ENCODE measurements at places on chromosomes 2 and 18. TPM values are rescaled to one million over a fixed set of nuclear protein-coding genes. Genes with fewer than 3 reads are reported as not detected.

RAB12 gene
- polyA plus RNA-seq, result 29.9 TPM

MC2R gene
- polyA plus RNA-seq, result not detected

SKA1 gene
- polyA plus RNA-seq, result 3.5 TPM

MERTK gene
- 0.84 TPM for polyA plus RNA-seq

KCNJ3 gene
- not detected for polyA plus RNA-seq

ACKR3 gene
- 0.07 TPM for polyA plus RNA-seq

NTSR2 gene
- polyA plus RNA-seq, result not detected

BCL11A gene
- polyA plus RNA-seq, result 1.4 TPM

GPR75 gene
- polyA plus RNA-seq, result 1.8 TPM

POTEC gene
- polyA plus RNA-seq, result not detected

SLC9A4 gene
- polyA plus RNA-seq, result not detected

APCDD1 gene
- not detected for polyA plus RNA-seq

TRMT61B gene
- polyA plus RNA-seq, result 16.8 TPM

CPSF3 gene
- polyA plus RNA-seq, result 48.6 TPM

CDKL4 gene
- not detected for polyA plus RNA-seq

RIT2 gene
- not detected for polyA plus RNA-seq

C2orf92 gene
- 1.3 TPM for polyA plus RNA-seq

CFAP65 gene
- not detected for polyA plus RNA-seq

MAB21L4 gene
- polyA plus RNA-seq, result not detected

CHRND gene
- not detected for polyA plus RNA-seq

ELOA2 gene
- polyA plus RNA-seq, result not detected

SYT4 gene
- polyA plus RNA-seq, result not detected

APOB gene
- not detected for polyA plus RNA-seq

LYG2 gene
- not detected for polyA plus RNA-seq

RAB17 gene
- 0.21 TPM for polyA plus RNA-seq

LBX2 gene
- 0.76 TPM for polyA plus RNA-seq

TPGS2 gene
- polyA plus RNA-seq, result 302 TPM

PASK gene
- 2.4 TPM for polyA plus RNA-seq

SERPINB11 gene
- polyA plus RNA-seq, result not detected

SLC11A1 gene
- polyA plus RNA-seq, result not detected

IL1A gene
- 0.51 TPM for polyA plus RNA-seq

FLACC1 gene
- 1.1 TPM for polyA plus RNA-seq

SPP2 gene
- not detected for polyA plus RNA-seq

GALNT14 gene
- not detected for polyA plus RNA-seq

ERFE gene
- 2.4 TPM for polyA plus RNA-seq

PROKR1 gene
- polyA plus RNA-seq, result not detected

SPR gene
- polyA plus RNA-seq, result 17.5 TPM

MREG gene
- 2.3 TPM for polyA plus RNA-seq

CPO gene
- polyA plus RNA-seq, result 0.12 TPM

RESP18 gene
- polyA plus RNA-seq, result not detected

B3GNT7 gene
- polyA plus RNA-seq, result 0.06 TPM

MAP3K19 gene
- not detected for polyA plus RNA-seq

ALPP gene
- not detected for polyA plus RNA-seq

CLIP4 gene
- 71.4 TPM for polyA plus RNA-seq

ASB3 gene
- polyA plus RNA-seq, result 29.1 TPM

WNT10A gene
- polyA plus RNA-seq, result not detected

CYRIA gene
- polyA plus RNA-seq, result 3.7 TPM

TCF23 gene
- not detected for polyA plus RNA-seq

ZBTB7C gene
- polyA plus RNA-seq, result not detected

GAL3ST2 gene
- polyA plus RNA-seq, result not detected

ZSCAN30 gene
- polyA plus RNA-seq, result 14.5 TPM

UGT1A5 gene
- not detected for polyA plus RNA-seq

GPR148 gene
- polyA plus RNA-seq, result not detected

EML6 gene
- polyA plus RNA-seq, result 0.12 TPM

IL1R1 gene
- polyA plus RNA-seq, result 102 TPM

CYTIP gene
- polyA plus RNA-seq, result not detected

CREG2 gene
- not detected for polyA plus RNA-seq
